ENCODE measurements at places on chromosomes 6 and 20. TPM values are rescaled to one million over a fixed set of nuclear protein-coding genes. Genes with fewer than 3 reads are reported as not detected.

GRCh38 chr20:62949962-62950361 is 2.5 kb upstream of the SLC17A9 start:
- no peak for DNase-seq

- DNase-seq, result no peak
Observed at GRCh38 chr6:119566546-119567260, 217.1 kb upstream of the MAN1A1 start.

GRCh38 chr6:104509355-104509754 is 350.4 kb downstream of the HACE1 start:
- DNase-seq, result no peak

GRCh38 chr6:44854712-44855443 is 467.4 kb downstream of the CDC5L start:
- no peak for DNase-seq

GRCh38 chr6:134064461-134064860 is 12.0 kb upstream of the SLC2A12 start:
- no peak for DNase-seq

GRCh38 chr6:16105854-16106253 is 23.0 kb upstream of the MYLIP start:
- DNase-seq, result no peak

The C20orf96 gene
- total RNA-seq, result 2.4 TPM

The COL11A2 gene
- total RNA-seq, result under 0.01 TPM

The RNF39 gene
- not detected for total RNA-seq
